ENCODE measurements at places on chromosomes 13 and 19. TPM values are rescaled to one million over a fixed set of nuclear protein-coding genes. Genes with fewer than 3 reads are reported as not detected.
A peak's percentile ranks its signal among the peaks of the same experiment; 100 is the strongest.

- peaks cover 57% of the 10 kb centered on the region for H3K4me1 ChIP-seq
- no peak overlapping the region for H3K4me3 ChIP-seq
- no peaks in the 10 kb centered on the region for H3K36me3 ChIP-seq
- H3K27ac ChIP-seq, result peak overlapping the region; percentile 88
Measured at GRCh38 chr13:110521946-110522345, 39.6 kb downstream of the RAB20 start.

Gene ERICH4
- total RNA-seq, result not detected

Gene SLC8A2
- not detected for total RNA-seq

Gene CXCL17
- total RNA-seq, result 1.6 TPM

DNA sequence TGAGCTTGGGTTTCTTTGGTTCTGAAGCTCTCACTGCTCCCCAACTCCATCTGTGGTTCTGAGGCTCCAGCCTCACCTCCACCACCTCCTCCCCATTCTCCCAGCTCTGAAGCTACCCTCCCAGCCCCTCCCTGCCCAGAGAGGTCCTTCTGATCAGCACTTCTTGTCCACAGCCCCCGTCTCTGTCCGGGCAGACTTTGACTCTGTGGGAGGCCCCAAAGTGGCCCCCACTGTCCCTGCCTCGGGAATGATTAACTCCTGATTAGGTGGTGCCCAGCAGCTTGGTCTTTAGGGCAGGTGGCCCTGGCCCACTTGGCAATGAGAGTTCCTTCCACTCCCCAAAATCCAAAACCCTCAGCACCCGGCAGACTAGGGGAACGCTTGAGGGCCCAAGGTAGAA is 14.4 kb downstream of the EVI5L start:
- no peaks in the 10 kb centered on the region for H3K27me3 ChIP-seq
- no peak for DNase-seq
- no peaks in the 10 kb centered on the region for H3K36me3 ChIP-seq
- H3K4me1 ChIP-seq, result no peaks in the 10 kb centered on the region

DNA sequence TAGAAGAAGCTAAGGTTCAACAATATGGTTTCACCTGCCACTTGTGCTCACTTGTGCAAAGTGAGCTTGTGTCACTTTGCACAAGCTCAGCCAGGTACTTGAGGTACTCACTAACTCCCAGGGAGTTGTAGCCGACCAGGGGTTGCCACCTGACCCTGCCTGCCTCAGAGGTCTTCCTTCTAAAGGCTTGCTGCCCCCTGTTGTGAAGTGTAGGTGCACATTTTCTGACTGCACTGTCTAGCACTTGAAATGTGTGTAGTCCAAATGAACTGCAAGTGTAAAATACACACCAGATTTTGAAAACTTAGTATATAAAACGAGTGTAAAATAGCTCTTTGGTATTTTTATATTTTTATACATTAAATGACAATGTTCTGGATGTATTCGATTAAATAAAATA is 230.8 kb downstream of the DLEU7 start:
- H3K4me3 ChIP-seq, result no peak overlapping the region
- H3K4me1 ChIP-seq, result no peaks in the 10 kb centered on the region
- no peaks in the 10 kb centered on the region for H3K27me3 ChIP-seq
- no peak overlapping the region for H3K27ac ChIP-seq
- H3K36me3 ChIP-seq, result no peaks in the 10 kb centered on the region

DNA sequence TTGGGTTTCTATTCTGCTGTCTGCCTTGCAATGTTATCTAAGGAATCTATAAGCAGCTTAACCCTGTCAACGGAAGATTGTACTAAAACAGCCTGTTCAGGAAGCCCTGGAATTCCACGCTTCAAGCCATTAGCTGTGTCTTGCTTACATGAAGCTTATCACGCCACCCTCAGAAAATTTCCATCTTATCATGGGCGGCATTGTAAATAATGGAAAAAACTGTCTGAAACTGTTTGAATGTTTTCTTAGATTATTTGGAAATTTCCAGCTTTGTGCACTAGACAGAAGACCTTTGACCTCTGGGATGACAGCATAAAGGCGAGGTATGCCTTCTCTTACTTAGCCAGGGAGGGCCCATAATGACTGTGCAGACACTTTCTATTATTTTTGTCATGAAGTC is 319.7 kb downstream of the KCNRG start:
- H3K27ac ChIP-seq, result no peak overlapping the region
- H3K4me1 ChIP-seq, result no peaks in the 10 kb centered on the region
- DNase-seq, result no peak
- H3K27me3 ChIP-seq, result no peaks in the 10 kb centered on the region
- no peaks in the 10 kb centered on the region for H3K36me3 ChIP-seq
- H3K4me3 ChIP-seq, result no peak overlapping the region

- no peak overlapping the region for H3K27ac ChIP-seq
- H3K27me3 ChIP-seq, result no peaks in the 10 kb centered on the region
- no peak for DNase-seq
- no peak overlapping the region for H3K4me3 ChIP-seq
- H3K36me3 ChIP-seq, result no peaks in the 10 kb centered on the region
- no peaks in the 10 kb centered on the region for H3K4me1 ChIP-seq
Measured at GRCh38 chr19:29450812-29451211, 75.0 kb upstream of the VSTM2B start.

Gene ALOX5AP
- total RNA-seq, result 69.9 TPM

Data from thoracic aorta (tissue), 2 donors.